ENCODE measurements at places on chromosomes 7 and 10. TPM values are rescaled to one million over a fixed set of nuclear protein-coding genes. Genes with fewer than 3 reads are reported as not detected.

CDK1 gene
- total RNA-seq: 3.4 TPM

XRCC2 gene
- 0.46 TPM for total RNA-seq

CACNB2 gene
- total RNA-seq: 4.2 TPM

CRTAC1 gene
- 128 TPM for total RNA-seq

SDHAF3 gene
- 10.0 TPM for total RNA-seq

ZNF138 gene
- 5.2 TPM for total RNA-seq

C10orf105 gene
- total RNA-seq: 0.52 TPM

RASSF4 gene
- total RNA-seq: 40.9 TPM

BZW2 gene
- total RNA-seq: 28.0 TPM

CRYGN gene
- total RNA-seq: not detected

SPDYE9 gene
- total RNA-seq: not detected

PLXNA4 gene
- total RNA-seq: 7.2 TPM

SPDYE2B gene
- not detected for total RNA-seq

DNAH11 gene
- 3.4 TPM for total RNA-seq

TAS2R3 gene
- 1.6 TPM for total RNA-seq

SFXN2 gene
- total RNA-seq: 12.0 TPM

CPEB3 gene
- 5.7 TPM for total RNA-seq

TMEM26 gene
- 0.46 TPM for total RNA-seq

EVX1 gene
- not detected for total RNA-seq

EPHB6 gene
- total RNA-seq: 12.8 TPM

MMP21 gene
- not detected for total RNA-seq

COL1A2 gene
- total RNA-seq: 321 TPM

SORCS3 gene
- total RNA-seq: not detected

CDHR1 gene
- 0.35 TPM for total RNA-seq

HGF gene
- 26.5 TPM for total RNA-seq

ZNF32 gene
- 32.3 TPM for total RNA-seq

SUN3 gene
- total RNA-seq: not detected

BMPER gene
- total RNA-seq: 10.0 TPM

DHTKD1 gene
- total RNA-seq: 16.7 TPM

MTERF1 gene
- total RNA-seq: 13.5 TPM

STEAP4 gene
- total RNA-seq: 53.9 TPM

NXPH1 gene
- not detected for total RNA-seq

PIK3AP1 gene
- 65.2 TPM for total RNA-seq

CHST15 gene
- 49.2 TPM for total RNA-seq

SEMA3C gene
- total RNA-seq: 37.2 TPM

GPNMB gene
- 322 TPM for total RNA-seq

NUTM2A gene
- total RNA-seq: 2.9 TPM

LRGUK gene
- total RNA-seq: 0.49 TPM

FERD3L gene
- total RNA-seq: not detected

CALHM3 gene
- total RNA-seq: not detected

PRLHR gene
- total RNA-seq: not detected

MYO3A gene
- total RNA-seq: 0.06 TPM
